Psoas muscle (tissue), 8 donors: ENCODE measurements at places on chromosomes 16 and 17. TPM values are rescaled to one million over a fixed set of nuclear protein-coding genes. Genes with fewer than 3 reads are reported as not detected.

DNA sequence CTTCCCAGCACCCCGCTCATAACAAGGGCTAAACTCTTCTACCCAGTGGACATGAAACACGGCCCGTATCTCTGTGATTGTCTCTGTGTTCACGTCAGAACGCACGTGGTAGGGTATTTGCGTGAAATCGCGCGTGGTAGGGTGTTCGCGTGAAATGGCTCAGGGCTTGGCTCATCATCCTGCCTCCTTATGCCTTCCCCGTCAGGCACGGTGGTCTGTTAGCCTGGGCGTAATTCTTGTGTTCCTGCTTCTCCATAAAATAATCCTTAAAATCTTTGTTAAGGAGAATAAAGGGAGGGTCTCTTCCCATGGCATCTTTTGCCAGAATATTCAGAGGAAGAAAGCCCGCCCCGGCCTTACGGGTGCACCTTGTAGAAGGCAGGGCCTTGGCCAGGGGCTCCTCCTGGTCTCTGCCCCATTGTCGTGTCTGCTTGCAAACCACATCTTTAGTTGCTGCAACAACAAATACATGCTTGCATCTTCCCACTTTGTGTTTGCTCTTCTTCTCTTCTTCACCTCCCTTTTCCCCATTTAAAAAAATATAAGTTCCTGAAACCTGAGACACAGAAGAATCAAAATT, 116.7 kb upstream of the CHMP6 start:
- DNase-seq: no peak

DNA sequence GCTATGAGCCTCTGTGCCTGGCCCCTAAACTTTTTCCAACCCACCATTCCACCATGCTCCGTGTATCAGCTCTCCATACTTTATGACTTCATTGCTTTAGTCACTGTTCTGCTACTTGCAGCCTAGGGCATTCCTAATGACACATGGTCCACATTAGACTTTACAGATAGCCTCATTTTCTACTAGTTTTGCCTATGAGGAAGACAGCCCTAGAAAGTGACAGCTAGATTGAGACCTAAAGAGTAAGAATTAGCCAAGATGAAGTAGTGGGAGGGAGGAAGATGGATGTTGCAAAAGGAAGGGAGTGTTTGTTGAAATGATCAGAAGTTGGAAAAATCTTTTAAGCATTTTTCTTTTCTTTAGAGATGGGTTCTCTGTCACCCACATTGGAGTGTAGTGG, 11.0 kb downstream of the C16orf54 start:
- no peak for DNase-seq

DNA sequence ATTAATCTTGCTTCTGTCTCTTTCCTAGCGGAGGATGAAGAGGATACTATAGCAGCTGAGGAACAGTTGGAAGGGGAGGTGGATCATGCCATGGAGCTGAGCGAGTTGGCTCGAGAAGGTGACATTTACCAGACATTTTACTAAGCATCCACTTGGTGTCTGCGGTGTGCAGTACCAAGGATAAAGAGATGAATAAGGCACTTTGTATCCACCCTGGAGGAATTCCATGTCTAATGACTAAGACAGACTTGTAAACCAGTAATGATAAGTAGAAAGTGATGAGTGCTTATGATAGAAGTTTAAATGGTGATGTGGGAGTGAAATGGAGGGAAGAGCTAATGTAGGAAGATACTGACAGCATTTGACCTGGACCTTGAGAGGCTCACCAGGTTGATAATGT, 12.0 kb downstream of the SRCAP start:
- no peak for DNase-seq

DNA sequence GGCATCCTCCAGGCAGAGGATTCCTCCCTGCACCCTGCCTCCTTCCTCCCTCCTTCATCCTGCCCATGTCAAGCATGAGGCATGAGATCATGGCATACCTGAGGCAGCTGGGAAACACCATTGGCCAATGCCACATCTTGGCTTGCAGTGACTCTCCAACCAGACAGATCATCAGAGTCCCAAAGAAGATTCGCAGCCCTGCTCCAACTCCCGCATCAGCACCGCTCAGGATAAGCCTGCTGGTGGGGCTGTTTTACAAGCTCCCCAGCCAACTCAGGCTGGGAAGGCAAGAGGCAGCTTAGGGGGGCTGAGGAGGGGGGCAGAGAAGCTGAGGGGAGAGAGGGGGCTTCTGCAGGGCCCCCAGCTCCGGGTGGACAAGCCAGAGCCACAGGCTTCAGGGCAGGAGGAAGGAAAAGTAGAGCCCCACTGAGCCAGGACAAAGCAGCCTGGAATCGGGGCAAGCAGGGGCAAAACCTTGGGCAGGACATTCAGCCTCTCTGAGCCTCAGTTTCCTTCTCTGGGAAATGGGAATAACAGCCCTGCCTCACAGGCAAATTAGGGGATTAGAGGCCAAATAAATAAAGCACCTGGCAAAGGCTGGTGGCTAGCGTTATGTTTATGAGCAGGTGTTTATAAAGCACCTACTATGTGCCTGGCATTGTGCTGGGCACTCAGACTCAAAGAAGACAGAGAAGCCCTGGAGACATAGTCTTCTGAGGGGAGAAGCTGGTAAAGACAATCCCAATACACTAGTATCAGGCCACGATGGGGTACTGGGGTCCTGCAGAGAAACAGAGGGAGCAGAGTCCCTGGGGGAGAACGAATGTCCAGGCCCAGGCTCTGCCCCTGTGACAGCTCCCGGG, 88.1 kb downstream of the GOSR1 start:
- DNase-seq: no peak

DNA sequence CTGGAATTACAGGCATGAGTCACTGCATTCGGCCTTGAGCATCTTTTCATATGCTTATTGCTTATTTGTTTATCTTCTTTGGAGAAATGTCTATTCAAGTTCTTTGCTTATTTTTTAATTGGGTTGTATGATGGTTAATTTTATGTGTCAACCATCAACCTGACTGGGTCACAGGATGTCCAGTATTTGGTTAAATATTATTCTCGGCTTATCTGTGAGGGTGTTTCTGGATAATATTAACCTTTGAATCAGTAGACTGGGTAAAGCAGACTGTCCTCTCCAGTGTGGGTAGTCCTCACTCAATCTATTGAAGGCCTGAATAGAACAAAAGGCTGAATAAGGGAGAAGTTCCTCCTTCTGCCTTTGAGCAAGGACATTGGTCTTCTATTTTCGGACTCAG, 142.0 kb downstream of the SSH2 start:
- DNase-seq: no peak

GRCh38 chr16:66479661-66480264, 52.7 kb downstream of the BEAN1 start:
- DNase-seq: no peak

DNA sequence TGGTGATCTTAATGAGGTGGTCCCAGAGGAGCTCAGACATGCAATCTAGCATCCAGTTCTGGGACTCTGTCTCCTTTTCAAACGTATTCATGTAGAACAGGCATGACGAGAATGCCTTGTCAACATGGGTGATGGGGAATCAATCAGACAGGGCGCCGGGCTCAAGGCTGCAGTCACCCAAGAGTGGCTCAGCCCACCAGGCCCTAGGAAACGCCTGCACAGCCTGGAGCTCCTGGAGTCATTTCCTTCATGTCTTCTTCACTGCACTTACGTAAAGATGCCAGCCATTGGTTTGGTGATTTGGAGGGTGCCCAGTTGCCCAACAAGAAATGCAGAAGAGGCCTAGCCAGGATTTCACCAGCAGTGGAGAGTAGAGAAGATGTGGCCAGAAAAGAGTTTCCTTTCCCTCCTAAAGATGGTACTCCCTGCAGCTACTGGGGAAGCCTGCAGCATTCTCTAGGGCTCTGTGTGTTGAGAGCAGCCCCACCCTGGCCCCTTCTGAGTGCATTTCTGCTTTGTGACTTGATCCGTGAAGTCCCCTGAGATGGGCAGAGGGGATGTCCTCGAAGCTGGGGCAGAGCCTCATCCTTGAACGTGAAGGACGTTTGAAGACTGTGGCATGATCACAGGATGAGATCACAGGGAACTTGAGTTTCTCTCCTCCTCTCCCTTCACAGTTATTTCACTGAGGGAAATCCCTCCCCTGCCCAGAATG, 24.0 kb upstream of the STH start:
- no peak for DNase-seq

DNA sequence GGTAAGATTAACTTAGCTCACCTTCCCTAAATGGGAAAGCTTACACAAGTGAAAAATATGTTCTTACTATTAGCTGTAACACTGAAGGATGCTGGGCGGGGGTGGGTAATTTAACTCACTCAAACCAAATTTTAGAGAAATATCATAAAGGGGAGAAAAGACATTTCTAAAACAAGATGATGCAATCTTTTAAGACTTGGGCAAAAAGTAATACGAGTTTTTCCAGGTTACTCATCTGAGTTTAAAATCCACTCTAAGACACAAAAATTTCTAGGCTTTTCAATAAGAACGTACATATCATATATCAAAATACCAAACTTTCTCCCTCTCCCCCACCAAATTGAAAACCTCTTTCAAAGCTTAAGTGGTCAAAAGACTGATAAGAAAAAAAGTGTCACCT, 228.8 kb downstream of the CEP112 start:
- no peak for DNase-seq

DNA sequence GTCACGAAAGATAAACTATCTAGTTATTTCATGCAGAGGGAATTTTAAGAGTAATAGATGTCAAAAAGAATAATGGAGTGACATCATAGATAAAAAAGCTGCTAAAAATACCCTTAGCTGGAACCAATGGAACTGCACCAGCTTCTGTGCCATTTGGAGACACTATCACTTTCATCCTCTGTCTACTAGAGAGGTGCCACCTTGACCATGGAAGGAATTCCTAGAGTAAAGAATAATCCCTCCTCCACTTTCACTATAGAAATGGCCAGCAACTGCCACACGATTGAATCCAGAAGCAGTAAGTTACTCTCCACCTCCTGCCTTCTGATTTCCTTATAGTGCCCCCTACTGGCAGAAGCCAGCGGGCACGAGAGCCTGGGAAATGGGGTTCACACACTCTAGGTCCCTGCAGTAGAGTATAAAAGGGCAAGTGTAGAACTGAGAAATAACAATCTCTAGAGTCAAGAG, 2.8 kb upstream of the ALDH3A2 start:
- DNase-seq: no peak

DNA sequence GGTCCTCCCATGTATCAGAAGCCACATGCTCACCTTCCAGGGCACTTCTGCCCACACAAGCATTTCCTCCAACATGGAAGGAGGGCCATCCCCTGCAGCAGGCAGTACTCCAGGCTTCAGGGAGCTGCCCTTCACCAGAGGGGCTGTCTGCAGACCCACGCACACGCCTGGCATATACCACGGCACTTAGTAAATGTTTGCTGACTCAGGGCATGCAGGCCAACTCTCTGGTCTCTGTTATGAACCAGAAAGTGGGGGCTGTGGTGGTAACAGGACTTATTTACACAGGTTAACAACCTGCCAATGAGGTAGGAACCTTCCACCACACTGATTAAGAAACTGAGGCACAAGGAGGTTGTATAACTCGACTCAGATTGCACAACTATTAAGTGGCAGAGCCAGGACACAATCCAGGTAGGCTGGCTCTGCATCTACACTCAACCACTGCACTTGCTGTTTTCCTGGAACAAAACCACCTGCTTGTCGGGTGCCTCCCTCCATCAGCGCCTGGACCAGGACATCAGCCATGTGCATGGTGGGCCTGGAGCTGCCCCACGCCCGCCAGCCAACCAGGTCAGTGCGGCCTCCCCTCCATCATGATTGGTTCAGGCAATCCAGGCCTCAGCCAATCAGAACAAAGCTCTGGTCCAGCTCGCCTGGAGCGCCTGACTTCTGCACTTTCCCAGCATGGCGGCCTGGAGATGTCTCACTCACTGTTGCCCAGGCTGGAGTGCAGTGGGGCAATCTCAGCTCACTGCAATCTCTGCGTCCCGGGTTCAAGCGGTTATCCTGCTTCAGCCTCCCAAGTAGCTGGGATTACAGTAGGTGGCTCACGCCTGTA, 19.2 kb downstream of the ACTG1 start:
- no peak for DNase-seq

DNA sequence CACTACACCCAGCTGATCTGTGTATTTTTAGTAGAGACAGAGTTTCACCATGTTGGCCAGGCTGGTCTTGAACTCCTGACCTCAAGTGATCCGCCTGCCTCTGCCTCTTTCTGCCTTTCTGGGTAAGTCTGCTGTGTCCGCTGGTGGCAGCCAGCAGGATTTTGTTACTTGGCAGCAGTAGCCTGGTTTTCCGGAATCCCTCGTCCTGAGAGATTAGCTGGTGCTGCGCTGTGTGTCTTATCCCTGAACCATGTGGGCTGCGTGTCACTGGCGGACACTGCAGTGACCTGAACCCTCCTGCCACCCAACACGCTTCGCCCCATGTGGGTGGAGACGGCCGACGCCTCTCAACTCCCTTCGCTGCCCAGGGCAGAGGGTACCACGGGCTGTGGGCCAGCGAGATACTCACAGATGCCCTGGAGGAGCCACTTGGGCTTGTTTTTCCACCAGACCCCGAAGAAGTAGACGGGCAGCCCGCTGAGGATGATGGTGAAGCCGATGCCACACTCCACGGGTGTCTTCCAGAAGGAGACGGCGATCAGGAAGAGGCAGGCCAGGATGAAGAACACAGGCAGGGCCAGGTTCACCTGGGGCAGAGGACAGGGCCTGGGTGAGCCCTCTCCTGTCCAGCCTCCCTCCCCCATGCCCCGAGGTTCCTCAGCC, 35.2 kb downstream of the SLC7A5 start:
- DNase-seq: no peak

Gene MGAT5B
- total RNA-seq: not detected

Gene SLC26A11
- total RNA-seq: 5.1 TPM

Gene KIF2B
- total RNA-seq: not detected

Gene MT1F
- total RNA-seq: 1.2 TPM

Gene BLMH
- 21.2 TPM for total RNA-seq
